Stimulated activated memory B cell treated with anti-CD40 and anti-IgM and Interleukin-4, amounts not matched to agents 10 μg/mL and 1 μg/mL and 100 μg/mL, for 72 hours (primary cell): ENCODE measurements at places on chromosomes 5 and 9.

- no peaks in the 10 kb centered on the region for H3K36me3 ChIP-seq
- peaks cover 7% of the 10 kb centered on the region for H3K27me3 ChIP-seq
- no peak for ATAC-seq
- H3K4me3 ChIP-seq, result no peak overlapping the region
- H3K4me1 ChIP-seq, result no peaks in the 10 kb centered on the region
Measured at GRCh38 chr5:109645707-109646192, 44.0 kb upstream of the MAN2A1 start.

- H3K27ac ChIP-seq, result no peak overlapping the region
- no peak for ATAC-seq
- H3K4me3 ChIP-seq, result no peak overlapping the region
- peaks cover 61% of the 10 kb centered on the region for H3K27me3 ChIP-seq
- no peaks in the 10 kb centered on the region for H3K36me3 ChIP-seq
Measured at GRCh38 chr5:34652466-34652865, 3.7 kb upstream of the RAI14 start.

- peaks cover 39% of the 10 kb centered on the region for H3K36me3 ChIP-seq
- peak; percentile 63 for ATAC-seq
- H3K4me1 ChIP-seq, result peaks cover 70% of the 10 kb centered on the region
Measured at GRCh38 chr9:129934780-129935179, 99.5 kb downstream of the USP20 start.

GRCh38 chr5:32089146-32090000, 84.7 kb downstream of the GOLPH3 start:
- H3K36me3 ChIP-seq, result no peaks in the 10 kb centered on the region
- H3K27me3 ChIP-seq, result no peaks in the 10 kb centered on the region
- H3K4me3 ChIP-seq, result no peak overlapping the region
- no peaks in the 10 kb centered on the region for H3K4me1 ChIP-seq
- ATAC-seq, result no peak

DNA sequence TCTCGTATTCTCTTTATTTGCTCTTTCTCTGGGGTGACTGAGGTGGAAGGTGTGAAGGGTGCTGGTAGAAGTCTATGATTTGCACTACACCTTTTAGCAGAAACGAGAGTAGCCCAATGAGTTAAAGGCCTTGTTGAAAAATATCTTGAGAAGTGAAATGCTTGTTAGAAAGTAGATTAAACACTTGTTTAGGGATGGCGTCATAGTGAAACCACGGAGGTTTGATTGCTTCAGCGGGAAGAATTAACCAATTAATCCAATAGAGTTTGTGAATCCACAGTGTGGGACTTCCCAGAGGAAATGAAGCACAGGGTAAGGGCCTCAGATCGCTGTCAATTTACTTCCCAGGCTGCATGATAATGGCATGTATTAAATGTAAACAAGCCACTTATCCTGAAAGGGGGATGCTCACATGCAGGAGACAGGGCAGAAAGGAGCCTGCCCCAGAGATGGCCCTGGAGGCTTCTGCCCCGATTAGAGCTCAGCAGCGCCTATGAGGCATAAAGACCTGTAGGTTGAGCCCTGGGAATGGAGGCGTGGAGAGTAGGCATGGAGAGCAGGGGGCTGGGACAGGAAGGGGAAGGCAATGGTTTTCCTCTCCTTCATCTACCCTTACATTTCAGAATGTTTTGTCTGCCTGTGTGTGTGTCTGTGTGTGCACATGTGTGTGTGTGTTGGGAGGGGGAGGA, 1.5 kb downstream of the FAM170A start:
- H3K4me3 ChIP-seq, result no peak overlapping the region
- ATAC-seq, result no peak
- no peak overlapping the region for H3K27ac ChIP-seq
- H3K27me3 ChIP-seq, result peaks cover 11% of the 10 kb centered on the region
- no peaks in the 10 kb centered on the region for H3K36me3 ChIP-seq

- no peak overlapping the region for H3K27ac ChIP-seq
- no peaks in the 10 kb centered on the region for H3K36me3 ChIP-seq
- H3K4me1 ChIP-seq, result no peaks in the 10 kb centered on the region
- H3K27me3 ChIP-seq, result no peaks in the 10 kb centered on the region
- no peak for ATAC-seq
- no peak overlapping the region for H3K4me3 ChIP-seq
Measured at GRCh38 chr9:30967476-30967875, 1417.0 kb upstream of the ACO1 start.

GRCh38 chr5:37988454-37989046, 148.7 kb upstream of the GDNF start:
- H3K27me3 ChIP-seq, result no peaks in the 10 kb centered on the region
- no peaks in the 10 kb centered on the region for H3K4me1 ChIP-seq
- ATAC-seq, result no peak
- H3K27ac ChIP-seq, result no peak overlapping the region
- no peaks in the 10 kb centered on the region for H3K36me3 ChIP-seq

GRCh38 chr5:59487772-59488729, 405.5 kb downstream of the PDE4D start:
- no peak overlapping the region for H3K27ac ChIP-seq
- no peaks in the 10 kb centered on the region for H3K27me3 ChIP-seq
- ATAC-seq, result no peak

GRCh38 chr5:59727186-59727585, 166.3 kb downstream of the PDE4D start:
- no peak overlapping the region for H3K27ac ChIP-seq
- H3K36me3 ChIP-seq, result no peaks in the 10 kb centered on the region
- no peaks in the 10 kb centered on the region for H3K27me3 ChIP-seq
- no peak overlapping the region for H3K4me3 ChIP-seq

DNA sequence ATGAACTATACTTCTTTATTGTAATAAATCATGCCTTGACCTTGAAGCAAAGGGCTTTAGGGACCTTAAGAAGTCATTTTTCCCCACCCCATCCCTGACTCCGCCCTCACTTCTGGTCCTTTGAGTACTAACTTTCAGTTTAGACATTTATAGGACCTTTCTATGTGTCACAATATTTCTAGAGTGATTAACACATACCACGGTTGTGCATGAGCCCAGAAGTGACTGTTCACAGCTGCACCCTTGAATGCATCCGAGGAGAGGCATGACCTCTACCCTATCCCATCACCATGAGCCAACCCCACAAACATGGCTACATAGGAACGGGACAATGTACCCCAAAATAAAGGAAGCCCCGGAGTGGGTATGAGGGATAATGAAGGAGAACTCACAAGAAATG, 160.3 kb downstream of the HSD17B3 start:
- no peak for ATAC-seq
- H3K27me3 ChIP-seq, result peaks cover 24% of the 10 kb centered on the region
- H3K4me3 ChIP-seq, result no peak overlapping the region

GRCh38 chr5:77651343-77651742, 12.8 kb upstream of the OTP start:
- no peaks in the 10 kb centered on the region for H3K36me3 ChIP-seq

DNA sequence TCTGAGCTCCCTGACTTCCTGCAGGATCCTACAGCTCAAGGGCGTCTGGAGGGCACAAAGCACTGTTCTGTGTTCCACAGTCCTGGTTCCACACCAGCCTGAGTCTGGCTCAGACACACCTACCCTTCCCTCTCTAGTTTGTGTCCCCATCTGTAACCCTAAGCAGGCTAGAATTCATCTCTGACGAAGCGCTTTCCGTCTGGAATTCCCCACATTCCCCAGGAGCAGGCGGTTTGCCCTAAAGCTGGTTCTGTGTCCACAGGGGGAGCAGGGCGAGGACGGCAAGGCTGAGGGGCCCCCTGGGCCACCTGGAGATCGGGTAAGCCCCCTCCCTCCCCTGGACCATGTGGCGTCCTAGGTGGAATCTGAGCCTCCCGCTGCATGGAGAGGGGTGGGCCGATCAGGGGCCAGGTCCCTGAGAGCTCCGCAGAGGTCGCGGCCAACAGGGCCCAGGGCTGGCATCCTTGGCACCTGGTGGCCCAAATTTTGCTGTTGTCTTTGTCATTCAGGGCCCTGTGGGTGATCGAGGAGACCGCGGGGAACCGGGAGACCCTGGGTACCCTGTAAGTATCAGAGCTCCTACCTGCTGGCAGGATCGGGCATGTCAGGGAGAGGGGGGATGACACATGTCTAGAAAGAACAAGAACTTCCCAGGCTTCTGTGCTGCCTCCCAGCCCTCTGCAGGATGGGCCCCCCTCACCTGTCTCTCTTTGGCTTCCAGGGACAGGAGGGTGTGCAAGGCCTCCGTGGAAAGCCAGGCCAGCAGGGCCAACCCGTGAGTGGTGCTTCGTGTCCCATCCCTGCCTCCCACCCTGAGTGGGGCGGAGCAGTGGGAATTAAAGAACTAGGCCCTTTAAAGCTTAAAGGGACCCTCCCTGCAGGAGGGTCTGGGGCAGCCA, 34.5 kb upstream of the ORM1 start:
- no peak overlapping the region for H3K27ac ChIP-seq
- H3K36me3 ChIP-seq, result no peaks in the 10 kb centered on the region
- H3K27me3 ChIP-seq, result peaks cover 28% of the 10 kb centered on the region
- H3K4me1 ChIP-seq, result peaks cover 7% of the 10 kb centered on the region

- H3K36me3 ChIP-seq, result no peaks in the 10 kb centered on the region
- no peak for ATAC-seq
- H3K4me3 ChIP-seq, result no peak overlapping the region
- no peaks in the 10 kb centered on the region for H3K4me1 ChIP-seq
- H3K27me3 ChIP-seq, result peaks cover 4% of the 10 kb centered on the region
Measured at GRCh38 chr5:73918791-73919221, 292.8 kb downstream of the ARHGEF28 start.

DNA sequence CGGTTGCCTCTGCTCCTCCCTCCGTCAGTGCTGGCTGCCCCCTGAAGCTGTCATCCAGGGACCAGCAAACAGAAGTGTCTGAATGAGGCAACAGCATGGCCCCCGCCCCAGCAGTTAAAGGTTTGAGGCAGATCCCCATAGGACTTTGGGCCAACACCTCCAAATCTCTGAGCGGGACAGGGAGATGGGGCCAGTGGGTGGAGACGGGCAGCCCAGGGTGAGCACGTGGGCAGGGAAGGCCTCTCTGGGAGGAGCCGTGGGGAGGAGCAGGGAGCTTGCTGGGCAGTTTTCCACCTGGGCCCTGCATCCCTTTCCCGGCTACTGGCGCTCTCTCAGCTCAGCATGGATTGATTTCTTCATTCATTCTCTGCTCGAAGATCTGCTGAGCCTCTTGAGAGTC, 39.1 kb upstream of the NOTCH1 start:
- peaks cover 47% of the 10 kb centered on the region for H3K27me3 ChIP-seq
- no peak for ATAC-seq
- no peak overlapping the region for H3K4me3 ChIP-seq
- H3K36me3 ChIP-seq, result no peaks in the 10 kb centered on the region
- H3K4me1 ChIP-seq, result peaks cover 23% of the 10 kb centered on the region

DNA sequence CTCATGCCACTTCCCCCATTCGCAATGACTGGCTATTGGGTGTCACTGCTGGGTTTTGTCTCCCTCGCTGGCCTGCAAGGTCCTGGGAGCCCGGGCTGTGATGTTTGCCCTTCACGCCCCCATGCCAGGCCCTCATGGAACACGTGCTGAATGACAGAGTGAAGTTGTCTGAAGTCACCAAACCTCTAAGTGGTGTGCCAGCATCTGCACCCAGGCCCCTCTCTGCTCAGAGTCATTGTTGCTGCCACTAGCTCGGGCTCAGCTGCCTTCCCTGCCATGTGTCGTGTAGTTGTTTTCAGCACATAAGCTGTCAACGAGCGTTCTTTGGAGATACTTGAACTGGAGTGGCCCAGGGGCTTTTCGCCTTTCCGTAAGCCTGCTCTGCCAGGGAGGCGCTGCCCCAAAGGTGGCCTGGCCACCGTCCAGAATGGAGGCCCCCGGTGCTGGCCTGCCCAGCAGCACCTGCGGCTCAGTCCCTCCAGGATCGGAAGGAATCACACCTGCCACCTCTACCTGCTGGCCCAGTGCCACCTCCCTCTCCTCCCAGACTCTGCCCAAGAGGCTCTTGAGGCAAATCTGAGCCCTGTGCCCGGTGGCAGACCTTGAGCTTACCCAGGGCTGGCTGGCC, 250.1 kb downstream of the PBX3 start:
- no peaks in the 10 kb centered on the region for H3K36me3 ChIP-seq
- ATAC-seq, result no peak
- H3K4me3 ChIP-seq, result no peak overlapping the region

- no peaks in the 10 kb centered on the region for H3K27me3 ChIP-seq
- H3K36me3 ChIP-seq, result peaks cover 35% of the 10 kb centered on the region
- ATAC-seq, result peak; percentile 73
- H3K27ac ChIP-seq, result peak overlapping the region; percentile 41
Measured at GRCh38 chr5:154058055-154059038, 19.6 kb downstream of the MFAP3 start.

DNA sequence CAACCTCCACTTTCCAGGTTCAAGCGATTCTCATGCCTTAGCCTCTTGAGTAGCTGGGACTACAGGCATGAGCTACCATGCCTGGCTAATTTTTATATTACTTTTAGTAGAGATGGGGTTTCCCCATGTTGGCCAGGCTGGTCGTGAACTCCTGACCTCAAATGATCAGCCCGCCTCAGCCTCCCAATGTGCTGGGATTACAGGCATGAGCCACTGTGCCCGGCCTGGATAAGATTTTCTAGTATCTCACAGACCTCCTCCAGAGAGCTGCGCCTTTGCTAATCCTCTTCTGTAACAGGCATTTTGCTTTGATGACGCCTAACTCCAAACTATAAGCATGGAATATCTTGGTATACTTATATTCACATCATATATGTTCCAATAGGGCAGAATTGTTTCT, 99.4 kb downstream of the FSTL4 start:
- no peak overlapping the region for H3K4me3 ChIP-seq
- H3K4me1 ChIP-seq, result no peaks in the 10 kb centered on the region
- ATAC-seq, result no peak
- no peaks in the 10 kb centered on the region for H3K36me3 ChIP-seq
- no peak overlapping the region for H3K27ac ChIP-seq
- H3K27me3 ChIP-seq, result peaks cover 29% of the 10 kb centered on the region

GRCh38 chr5:158273035-158273434, 414.1 kb upstream of the CLINT1 start:
- no peak overlapping the region for H3K4me3 ChIP-seq
- no peak overlapping the region for H3K27ac ChIP-seq
- no peak for ATAC-seq
- no peaks in the 10 kb centered on the region for H3K36me3 ChIP-seq
- no peaks in the 10 kb centered on the region for H3K27me3 ChIP-seq

DNA sequence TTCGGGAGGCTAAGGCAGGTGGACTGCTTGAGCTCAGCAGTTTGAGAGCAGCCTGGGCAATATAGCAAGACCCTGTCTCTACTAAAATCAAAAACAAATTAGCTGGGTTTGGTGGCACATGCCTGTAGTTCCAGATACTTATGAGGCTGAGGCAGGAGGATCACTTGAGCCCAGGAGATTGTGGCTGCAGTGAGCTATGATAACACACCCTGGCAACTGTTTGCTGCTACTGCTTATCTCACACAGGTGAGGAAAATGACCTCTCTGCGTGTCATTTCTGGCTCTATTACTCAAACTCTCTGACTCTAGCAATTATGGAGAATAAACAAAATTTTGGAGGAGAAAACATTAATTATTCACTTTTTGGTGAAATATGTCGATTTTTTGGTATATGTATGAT, 45.3 kb upstream of the TMC1 start:
- no peak overlapping the region for H3K27ac ChIP-seq
- H3K4me3 ChIP-seq, result no peak overlapping the region
- H3K4me1 ChIP-seq, result peaks cover 20% of the 10 kb centered on the region
- no peaks in the 10 kb centered on the region for H3K36me3 ChIP-seq
- ATAC-seq, result no peak
- no peaks in the 10 kb centered on the region for H3K27me3 ChIP-seq
